Activated T-helper 9 cell treated with anti-CD3 and anti-CD28 coated beads, Interleukin-2, amount 50 U/mL, for 16 hours (primary cell): ENCODE measurements at places on chromosomes 6 and 20.

- DNase-seq: no peak
These were observed 122.8 kb upstream of the COL21A1 start for GRCh38 chr6:56370127-56370540.

DNA sequence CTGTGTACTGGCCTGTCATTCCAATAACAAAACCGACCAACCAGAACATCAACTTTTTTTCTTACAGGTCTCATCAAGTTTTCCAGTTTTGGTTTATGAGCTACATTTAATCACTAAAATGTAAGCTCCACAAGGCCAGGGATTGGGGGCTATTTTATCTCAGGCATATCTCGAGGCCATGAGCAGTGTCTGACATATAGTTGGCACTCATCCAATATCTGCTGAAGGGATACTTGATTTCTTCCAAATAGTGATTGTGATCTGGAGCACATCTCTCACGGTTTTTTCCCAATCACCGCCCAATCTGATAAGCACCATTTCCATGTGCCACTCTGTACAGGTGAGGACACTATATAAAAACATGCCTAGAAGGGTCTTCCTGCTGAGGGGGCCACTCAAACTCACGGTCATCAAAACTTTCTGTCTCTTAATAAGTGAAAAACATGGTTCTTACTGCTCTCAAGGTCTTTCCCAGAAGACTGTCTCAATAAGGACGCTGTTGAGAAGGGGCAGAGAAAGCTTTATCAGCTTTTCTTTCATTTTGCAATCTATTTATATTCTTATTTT lies 65.5 kb downstream of the MAN1A1 start:
- DNase-seq: no peak

DNA sequence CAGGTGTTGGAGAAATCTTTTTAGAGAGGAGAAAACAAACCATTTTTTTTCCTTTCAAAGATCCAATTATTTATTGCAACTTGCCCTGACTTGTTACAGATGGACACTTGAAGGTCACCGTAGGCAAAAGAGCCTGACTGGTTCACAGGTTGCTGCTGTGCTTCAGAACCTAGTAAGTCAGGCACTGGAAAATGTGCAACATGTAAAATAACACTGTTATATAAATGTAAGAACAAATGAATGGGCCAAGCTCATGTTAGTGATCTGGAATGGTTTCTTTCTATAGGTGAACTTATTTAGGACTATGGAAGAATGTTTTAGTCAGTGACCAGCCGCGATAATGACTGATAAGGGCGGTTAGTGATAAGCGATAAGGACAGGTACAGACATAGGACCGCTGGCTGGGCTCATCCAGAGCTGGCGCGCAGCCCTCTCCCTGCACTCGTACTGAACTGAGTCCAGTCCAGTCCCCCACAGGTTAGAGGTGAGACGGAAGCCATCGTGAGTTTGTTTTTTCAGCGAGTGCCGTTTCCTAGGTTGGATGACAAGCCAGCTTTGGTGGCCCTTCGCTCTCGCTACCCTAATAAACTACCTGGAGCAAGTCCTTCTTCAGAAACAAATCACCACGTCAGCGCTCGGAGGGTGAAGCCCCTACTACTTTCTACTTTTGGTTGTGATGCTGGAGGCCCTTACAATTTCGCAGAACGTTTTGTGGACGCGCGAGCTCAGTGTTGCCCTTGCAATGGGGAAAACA lies 94.4 kb upstream of the PRDM1 start:
- peak; percentile 25 for DNase-seq

DNA sequence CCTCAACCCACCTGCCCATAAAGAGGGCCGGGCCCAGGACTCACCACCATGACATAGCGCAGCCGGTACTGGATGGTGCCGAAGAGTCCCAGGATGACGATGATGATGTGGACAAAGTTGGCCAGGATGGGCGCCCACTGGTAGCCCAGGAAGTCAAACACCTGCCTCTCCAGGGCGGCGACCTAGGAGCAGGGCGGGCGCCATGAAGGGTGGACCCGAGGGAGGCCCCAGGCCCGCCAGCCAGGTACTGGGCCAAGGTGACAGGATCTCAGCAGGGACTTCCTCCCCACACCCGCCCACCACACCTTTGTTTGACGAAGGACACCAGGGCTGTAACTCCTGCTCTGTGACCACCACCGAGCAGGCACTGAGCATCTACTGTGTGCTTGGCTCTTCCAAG lies 4.4 kb downstream of the NKAIN4 start:
- no peak for DNase-seq

DNA sequence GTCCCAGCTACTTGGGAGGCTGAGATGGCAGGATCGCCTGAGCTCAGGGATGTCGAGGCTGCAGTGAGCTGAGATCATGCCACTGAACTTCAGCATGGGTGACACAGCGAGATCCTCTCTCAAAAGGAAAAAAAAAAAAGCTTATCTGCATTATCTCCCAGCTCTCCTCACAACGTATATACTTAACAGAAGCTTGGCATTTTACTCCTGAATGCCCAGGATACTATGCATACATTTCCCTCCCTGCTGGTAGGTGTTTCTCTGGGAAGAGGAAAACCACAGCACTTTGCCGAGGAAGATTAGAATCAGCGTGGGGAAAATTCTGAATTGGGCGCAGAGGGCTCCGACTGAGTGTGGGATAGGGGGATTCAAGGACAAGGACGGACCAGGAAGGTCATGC lies 800.6 kb downstream of the DHX35 start:
- no peak for DNase-seq

DNA sequence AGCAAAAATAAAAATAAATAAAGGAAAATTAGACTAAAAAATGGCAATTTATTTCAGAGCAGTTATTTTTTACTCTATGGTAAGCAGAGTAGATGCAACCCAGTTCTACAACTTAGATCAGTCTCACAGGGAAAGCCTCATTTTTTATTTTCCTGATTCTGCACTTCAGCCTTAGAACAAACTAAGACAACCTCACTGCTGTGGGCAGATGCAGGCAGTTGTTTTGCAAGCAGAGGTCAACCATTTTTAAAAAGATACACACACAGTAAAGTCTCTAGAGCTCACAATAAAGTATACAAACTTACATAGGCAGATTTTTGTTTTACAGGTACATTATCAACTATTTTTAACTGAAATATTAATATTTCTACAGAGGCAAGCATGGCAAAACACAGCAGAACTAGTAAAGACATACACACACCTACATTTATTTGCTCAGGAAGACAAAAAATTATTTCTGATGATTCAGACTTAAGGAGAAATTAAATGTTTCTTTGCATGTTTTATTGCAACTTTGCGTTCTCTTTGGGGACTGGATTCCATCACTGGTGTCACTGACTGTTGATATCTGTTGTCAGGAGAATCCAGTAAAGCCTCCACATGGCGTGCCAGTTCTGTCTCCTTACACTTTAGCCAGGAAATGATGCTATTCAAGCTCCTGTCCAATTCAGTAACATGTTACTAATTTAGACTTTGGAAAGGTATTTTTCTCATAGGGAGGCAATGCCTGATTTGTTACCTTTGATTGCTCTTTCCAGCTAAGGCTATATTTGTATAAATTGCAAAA lies 102.7 kb downstream of the TRDN start:
- DNase-seq: no peak

DNA sequence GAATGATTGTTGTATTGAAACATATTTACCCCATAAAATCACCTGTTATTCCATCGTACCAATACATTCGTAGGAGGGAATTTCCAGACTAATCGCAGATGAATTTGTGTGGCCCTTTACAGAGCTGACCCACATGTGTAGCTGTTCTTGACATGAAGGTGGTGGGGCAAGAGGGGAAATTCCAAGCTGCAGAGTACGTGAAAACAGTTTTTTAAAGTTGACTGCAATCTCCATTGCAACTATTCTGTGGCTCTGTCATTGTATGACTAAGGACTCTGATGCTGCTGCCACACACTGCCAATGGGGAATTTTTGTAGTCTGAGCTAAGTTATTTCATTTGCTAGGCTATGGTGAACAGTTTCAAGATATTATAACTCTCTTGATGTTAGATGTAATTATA lies 46.4 kb upstream of the ADTRP start:
- DNase-seq: no peak

DNA sequence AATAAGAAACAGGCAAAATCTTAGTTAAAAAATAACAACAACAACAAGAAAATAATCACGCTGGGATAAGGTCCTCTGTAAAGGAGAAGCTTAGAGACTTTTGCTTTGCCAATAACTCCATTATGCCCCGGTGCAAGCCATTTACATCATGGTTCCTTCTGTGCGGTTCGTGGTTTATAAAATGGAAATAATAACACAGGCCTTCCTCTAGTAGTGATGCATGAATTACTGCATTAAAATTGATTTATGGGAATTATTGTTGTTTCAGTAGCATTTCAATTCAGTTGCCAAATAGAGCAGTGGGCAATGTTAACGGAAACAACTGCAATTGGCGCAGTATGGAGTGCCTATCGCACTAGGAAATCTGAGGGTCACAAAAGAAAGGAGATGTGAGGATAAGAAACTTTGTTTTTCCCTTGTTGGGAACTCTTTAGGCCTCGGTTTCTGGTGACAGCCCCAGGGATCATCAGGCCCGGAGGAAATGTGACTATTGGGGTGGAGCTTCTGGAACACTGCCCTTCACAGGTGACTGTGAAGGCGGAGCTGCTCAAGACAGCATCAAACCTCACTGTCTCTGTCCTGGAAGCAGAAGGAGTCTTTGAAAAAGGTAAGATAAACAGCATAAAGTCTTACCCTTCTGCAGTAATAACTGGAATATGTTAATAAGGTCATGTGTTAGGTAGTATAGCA lies 1.1 kb downstream of the CD109 start:
- DNase-seq: no peak

DNA sequence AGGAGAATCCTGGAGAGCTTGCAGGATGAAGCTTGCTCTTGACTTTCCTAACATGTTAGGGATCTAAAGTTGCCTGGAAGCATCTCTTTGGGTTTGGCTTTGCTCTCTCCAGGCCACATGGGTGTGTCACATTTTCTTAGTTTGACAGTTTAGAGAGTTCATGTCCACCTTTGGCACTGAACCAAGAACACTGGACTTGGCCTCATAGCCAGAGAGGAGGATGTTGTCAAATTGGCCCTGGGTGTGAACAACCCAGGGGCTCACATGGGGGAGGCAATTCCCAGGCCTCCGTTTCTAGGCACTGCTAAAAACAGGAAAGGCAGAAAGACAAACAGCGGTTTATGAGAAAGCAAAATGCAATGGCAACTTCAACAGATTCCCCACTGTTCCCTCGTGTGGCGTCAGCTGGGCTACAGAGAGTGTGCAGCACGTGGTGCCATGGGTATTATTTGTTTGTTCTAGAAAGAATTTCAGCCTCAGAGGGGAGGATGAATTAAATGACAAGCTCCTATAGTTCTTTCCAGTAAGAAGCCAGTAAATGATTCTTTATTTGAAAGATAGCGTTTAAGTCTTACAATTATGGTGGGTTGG lies 93.9 kb downstream of the CLIC5 start:
- DNase-seq: no peak

DNA sequence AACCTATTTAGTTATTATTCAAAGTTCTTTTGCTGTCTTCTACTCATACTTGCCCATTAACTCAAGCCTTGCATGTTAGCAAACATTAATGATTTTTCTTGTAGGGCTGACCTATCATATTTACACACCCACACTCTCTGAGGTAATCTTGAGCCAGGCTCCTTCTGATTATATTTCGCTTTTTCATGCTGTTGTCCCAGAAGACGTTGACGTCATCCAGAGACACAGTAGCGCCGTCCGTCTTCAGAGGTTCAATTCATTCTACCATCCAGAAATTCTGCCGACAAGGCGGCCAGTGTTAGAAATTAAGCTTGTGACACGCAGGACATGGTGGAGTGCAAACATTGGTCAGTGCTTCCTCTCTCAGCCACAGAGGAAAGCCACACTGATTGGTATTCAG lies 584.7 kb downstream of the BMP2 start:
- DNase-seq: no peak

DNA sequence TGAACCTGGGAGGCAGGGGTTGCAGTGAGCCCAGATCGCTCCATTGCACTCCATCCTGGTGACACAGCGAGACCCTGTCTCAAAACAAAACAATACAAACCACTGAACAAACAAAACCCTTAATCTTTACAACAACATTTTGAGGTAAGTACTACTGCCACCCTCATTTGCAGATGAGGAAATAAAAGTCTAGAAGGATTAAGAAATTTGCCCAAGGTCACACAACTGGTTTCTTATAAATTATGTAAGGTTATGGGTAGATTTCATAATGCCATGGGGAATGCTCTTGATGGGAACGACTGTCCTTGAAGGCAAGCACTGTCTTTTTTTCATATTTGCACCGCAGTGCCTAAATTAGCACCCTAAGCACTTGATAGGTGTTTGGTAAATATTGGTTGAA lies 13.8 kb upstream of the B4GALT5 start:
- DNase-seq: no peak

- no peak for DNase-seq
These were observed 84.9 kb upstream of the TGM3 start for GRCh38 chr20:2210646-2211552.
